ENCODE measurements at places on chromosomes 1 and 21.

DNA sequence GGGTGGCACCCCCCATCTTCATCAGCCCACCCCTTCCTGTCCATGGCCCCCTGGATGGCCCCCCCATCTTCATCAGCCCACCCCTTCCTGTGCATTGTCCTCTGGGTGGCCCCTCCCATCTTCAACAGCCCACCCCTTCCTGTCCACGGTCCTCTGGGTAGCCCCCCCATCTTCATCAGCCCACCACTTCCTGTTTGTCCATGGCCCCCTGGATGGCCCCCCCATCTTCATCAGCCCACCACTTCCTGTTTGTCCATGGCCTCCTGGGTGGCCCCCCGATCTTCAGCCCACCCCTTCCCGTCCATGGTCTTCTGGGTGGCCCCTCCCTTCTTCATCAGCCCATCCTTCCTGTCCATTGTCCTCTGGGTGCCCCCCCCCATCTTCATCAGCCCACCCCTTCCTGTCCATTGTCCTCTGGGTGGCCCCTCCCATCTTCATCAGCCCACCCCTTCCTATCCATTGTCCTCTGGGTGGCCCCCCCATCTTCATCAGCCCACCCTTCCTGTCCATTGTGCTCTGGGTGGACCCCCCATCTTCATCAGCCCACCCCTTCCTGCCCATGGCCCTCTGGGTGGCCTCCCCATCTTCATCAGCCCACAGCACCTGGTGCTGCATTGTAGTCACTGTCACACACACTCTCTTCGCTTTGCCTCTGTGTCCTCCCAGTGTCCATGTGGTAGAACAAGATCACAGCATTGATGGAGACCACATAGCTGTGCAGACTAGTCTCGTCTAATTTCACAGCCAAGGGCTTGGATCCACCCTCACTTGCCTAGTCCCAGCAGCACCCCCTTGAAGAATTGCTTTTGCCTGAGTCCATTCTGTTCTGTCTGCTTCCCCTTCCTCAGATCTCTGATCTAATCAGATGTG, 95.9 kb downstream of the PCBP3 start:
- DNase-seq = no peak

GRCh38 chr21:36725793-36726386, 27.0 kb downstream of the SIM2 start:
- no peak for DNase-seq

DNA sequence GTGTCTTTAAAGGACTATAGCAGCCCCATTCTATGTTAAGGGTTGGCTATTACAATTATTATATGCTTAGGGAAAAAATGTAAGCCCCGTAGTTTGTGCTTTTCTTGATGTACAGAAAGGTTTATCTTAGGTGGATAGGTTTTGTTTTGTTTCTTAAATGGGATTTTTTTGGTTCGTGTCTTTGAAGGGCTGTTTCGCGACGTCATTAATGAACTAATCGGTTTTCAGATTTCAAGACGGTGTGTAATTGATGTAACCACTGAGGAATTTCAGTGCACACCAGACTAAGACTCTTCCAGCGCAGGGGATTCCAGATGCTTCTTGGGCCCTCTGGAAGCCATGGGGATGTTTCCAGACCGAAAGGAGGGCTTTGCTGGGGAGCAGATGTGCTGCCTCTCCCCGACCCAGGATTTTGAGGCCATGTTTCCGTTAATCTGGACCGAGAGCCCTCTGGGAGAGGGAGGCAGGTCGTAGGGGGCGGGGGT, 4.8 kb upstream of the SIM2 start:
- no peak for DNase-seq

DNA sequence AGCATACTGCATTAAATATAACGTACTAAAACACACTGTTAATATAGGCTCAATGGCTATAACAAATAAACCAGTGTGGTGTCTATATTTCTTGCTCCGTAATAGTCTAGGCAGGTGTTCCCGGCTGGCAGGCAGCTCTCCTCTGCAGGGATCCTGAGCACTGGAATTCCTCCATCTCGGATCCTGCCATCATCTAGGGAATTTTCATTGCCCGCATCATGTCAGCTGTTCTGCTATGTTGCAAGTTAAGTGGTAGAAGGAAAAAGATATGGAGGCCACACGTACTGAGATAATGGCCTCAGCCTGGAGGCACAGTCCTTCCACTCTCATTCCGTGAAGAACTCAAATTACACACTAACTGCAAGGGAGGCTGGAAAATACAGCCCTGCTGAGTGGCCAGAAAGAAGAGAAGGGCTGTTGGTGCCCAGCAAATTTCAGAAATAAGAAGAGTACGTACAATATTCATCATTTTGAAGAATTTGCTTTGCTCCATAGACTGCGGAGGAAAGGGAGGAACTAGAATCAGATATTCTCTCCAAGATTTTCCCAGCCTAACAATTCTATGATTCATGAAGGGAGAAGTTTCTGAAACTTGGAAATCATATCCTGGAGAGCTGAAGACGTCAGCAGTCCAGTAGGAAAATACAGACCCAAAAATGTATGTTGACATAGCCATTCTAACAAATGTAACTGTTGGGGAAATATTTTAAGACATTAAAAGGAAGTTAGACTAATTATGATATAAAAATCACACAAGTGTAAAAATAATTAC, 263.3 kb downstream of the MRPL39 start:
- DNase-seq = no peak

GRCh38 chr21:34814529-34814951, 145.7 kb downstream of the CLIC6 start:
- DNase-seq = no peak

- no peak for DNase-seq
Measured at GRCh38 chr1:172658871-172659453, at the start of gene FASLG. FASLG (plus strand) TSS chr1:172659103; CDS start chr1:172659202, 99 bp downstream.

All from cortex of kidney (tissue), 1 donor.